Thymus (tissue), 14 donors: ENCODE measurements at places on chromosomes 1 and 21. TPM values are rescaled to one million over a fixed set of nuclear protein-coding genes. Genes with fewer than 3 reads are reported as not detected.

PGLYRP3 gene
- polyA plus RNA-seq = 0.94 TPM

DPM3 gene
- 155 TPM for polyA plus RNA-seq

ISG20L2 gene
- polyA plus RNA-seq = 12.0 TPM

ODF2L gene
- 131 TPM for polyA plus RNA-seq

HSD3B2 gene
- polyA plus RNA-seq = 0.80 TPM

NUP210L gene
- polyA plus RNA-seq = 0.05 TPM

TNNT2 gene
- polyA plus RNA-seq = 10.0 TPM

F13B gene
- 0.05 TPM for polyA plus RNA-seq

BRWD1 gene
- 25.1 TPM for polyA plus RNA-seq

IGSF21 gene
- 2.1 TPM for polyA plus RNA-seq

CDK11B gene
- 35.6 TPM for polyA plus RNA-seq

CFHR3 gene
- polyA plus RNA-seq = not detected

NBPF4 gene
- 0.11 TPM for polyA plus RNA-seq

VANGL2 gene
- 5.6 TPM for polyA plus RNA-seq

CCDC30 gene
- polyA plus RNA-seq = 1.6 TPM

RXRG gene
- polyA plus RNA-seq = 0.23 TPM

HPDL gene
- polyA plus RNA-seq = 0.91 TPM

LCE6A gene
- 1.1 TPM for polyA plus RNA-seq

AMIGO1 gene
- polyA plus RNA-seq = 2.3 TPM

LAMC2 gene
- polyA plus RNA-seq = 10.4 TPM

SPTA1 gene
- 0.41 TPM for polyA plus RNA-seq

IFI44L gene
- 30.9 TPM for polyA plus RNA-seq

SPRR2E gene
- 14.2 TPM for polyA plus RNA-seq

BARHL2 gene
- not detected for polyA plus RNA-seq

FMO2 gene
- 5.5 TPM for polyA plus RNA-seq

TMPRSS3 gene
- 1.1 TPM for polyA plus RNA-seq

ZSWIM5 gene
- 0.39 TPM for polyA plus RNA-seq

LENEP gene
- 0.16 TPM for polyA plus RNA-seq
